ENCODE measurements at places on chromosomes 3 and 15.
A peak's percentile ranks its signal among the peaks of the same experiment; 100 is the strongest.

DNA sequence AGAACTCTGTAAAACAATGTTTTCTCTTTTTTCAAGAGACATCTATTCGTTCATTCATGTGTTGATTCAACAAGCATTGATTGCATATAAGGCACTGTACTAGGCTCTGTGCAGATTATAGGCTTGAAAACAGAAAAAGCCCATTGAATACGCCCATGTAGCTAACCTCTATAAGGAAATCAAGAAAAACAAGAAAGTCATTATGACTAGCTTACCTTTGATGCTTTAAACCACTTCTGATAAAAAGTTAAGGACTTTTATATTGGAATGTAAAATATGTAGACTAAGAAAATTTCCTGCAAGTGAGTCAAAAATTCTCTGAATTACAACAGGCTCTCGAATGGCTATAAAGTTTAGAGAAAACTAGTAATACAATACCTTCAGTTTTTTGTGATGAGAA is 92.5 kb downstream of the BDH1 start:
- peak; percentile 35 for DNase-seq

- DNase-seq, result no peak
These were observed 86.7 kb downstream of the TAMM41 start for GRCh38 chr3:11759996-11760395.

DNA sequence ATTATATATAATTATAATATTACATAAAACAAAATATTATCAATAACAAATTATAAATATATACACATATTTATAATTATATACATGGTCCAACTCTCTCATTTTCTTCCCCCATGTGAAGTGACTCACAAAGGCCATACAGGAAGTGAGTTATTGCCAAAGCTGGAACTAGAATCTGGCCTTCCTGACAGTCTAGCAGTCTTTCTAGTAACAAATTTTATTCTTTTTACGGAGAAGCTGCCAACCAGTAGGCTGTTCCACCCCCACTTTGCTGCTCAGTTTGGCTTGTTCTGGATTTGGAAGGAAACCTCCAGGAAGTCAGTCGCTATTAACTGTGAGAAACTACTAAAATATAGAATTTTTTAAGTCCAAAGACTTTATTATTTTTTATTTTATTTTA is 79.6 kb downstream of the DHX36 start:
- no peak for DNase-seq

GRCh38 chr3:49470714-49471420 is 800 bp downstream of the DAG1 start:
- DNase-seq, result peak; percentile 55

- peak; percentile 28 for DNase-seq
These were observed 486.1 kb upstream of the GOLIM4 start for GRCh38 chr3:168581771-168582225.

DNA sequence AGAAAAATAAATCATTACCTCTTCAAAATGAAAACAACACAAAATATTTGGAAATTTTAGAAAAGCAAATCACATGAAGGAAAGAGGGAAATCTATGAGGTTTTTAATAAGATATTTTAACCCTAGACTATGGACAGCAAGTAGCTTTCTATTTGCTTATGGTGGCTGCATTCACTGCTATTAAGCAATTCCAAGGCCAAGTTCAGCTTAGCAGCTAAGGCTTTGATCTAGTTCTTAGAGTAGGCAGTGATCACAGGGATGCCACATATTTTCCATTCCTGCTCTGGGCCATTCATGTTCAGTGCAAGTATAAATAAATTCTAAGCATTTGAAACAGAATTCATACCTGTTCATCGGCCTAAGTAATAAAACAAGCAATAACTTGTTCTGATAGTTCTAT is 235.3 kb downstream of the CDIN1 start:
- DNase-seq, result peak; percentile 11

- DNase-seq, result peak; percentile 38
These were observed 74.4 kb downstream of the P2RY1 start for GRCh38 chr3:152909180-152909883.

Data from adipocyte (in vitro differentiated cells).